ENCODE measurements at places on chromosomes 5 and 9. TPM values are rescaled to one million over a fixed set of nuclear protein-coding genes. Genes with fewer than 3 reads are reported as not detected.

GRCh38 chr5:33997331-33997983 is 10.4 kb downstream of the AMACR start:
- DNase-seq = peak; percentile 48

The NUDCD2 gene
- total RNA-seq = 58.6 TPM

DNA sequence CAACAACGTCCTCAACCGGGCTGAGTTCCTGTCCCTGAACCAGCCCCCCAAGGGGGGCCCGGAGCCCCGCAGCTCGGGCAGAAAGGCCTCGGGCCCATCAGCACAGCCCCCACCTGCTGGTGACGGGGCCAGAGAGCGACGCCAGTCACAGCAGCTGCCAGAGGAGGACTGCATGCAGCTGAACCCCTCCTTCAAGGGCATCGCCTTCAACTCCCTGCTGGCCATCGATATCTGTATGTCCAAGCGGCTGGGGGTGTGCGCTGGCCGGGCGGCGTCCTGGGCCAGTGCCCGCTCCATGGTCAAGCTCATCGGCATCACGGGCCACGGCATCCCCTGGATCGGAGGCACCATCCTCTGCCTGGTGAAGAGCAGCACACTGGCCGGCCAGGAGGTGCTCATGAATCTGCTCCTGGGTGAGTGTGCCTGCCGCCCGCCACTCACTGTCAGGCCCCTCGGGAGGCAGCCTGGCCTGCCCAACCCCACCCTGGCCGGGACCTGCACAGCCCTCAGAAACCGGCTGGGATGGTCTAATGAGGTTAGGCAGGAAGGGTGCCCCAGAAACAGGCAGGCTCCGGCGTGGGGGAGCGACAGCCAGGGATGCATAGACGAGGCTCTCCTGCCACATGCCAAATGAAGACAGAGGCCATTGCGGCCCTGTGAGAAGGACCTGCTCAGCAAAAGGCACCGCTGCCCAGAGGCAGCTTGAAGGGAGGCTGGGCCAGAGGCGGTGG is 678 bp downstream of the PLPP7 start:
- DNase-seq = no peak

DNA sequence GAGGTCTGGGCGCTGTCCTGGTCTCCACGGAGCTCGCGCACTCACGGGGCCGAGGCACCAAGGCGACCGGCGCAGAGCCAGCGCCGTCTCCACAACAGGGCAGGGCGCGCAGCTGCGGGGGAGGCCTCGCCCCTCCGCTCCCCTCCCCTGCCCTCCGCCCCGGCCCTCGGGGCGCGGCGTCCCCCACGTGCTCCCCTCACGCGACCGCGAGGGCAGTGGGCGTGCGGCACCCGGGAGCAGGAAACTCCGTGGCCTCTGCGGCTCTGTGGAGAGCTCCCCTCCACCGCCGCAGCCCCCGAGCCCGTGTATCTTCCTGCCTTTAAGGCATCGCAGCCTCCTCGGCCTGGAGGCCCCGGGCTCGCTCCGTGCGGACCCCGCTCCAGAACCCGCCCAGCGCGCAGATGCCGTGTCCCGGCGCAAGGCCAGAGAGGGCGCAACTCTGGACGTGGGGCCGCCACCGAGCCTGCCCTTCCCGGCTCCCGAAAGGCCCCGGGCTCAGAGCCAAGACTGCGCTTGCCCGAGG is 708 bp upstream of the TUBB4B start:
- DNase-seq = no peak

DNA sequence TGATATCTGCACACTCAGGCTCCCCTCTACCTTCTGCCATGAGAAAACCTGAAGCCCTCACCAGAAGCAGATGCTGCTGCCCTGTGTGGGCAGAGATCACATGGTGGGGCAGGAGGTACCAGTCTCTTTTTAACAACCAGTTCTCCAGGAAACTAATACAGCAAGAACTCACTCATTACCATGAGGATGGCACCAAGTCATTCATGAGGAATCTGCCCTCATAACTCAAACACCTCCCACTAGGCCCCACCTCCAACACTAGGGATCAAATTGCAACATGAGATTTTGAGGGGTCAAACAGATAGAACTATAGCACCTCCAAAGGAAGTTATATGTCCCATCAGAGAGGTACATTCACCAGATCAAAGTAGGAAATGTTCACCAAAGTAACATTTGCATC is 136.3 kb upstream of the SHB start:
- no peak for DNase-seq
